ENCODE measurements at places on chromosomes 12 and 14. TPM values are rescaled to one million over a fixed set of nuclear protein-coding genes. Genes with fewer than 3 reads are reported as not detected.
A peak's percentile ranks its signal among the peaks of the same experiment; 100 is the strongest.

DNA sequence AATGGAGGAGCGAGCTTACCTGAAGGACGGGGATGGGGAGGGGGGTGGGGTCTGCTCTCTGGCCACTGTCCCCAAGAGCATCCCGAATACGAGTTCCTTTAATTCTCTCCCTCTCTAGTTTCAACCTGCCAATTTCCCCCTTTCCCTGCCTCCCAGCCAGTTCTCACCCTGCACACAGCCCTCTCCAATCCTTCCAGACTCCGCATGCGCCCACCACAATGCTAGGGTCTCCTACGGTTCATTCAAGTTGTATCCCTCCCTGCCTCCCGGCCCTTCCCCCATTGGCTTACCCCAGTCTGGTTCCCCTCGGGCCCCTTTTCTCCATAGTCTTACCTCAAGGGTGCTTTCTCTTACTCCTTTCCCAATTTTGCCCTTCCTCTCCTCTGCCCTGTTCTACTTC is 708 bp upstream of the IGFBP6 start:
- H3K27me3 ChIP-seq: no peaks in the 10 kb centered on the region
- no peaks in the 10 kb centered on the region for H3K36me3 ChIP-seq
- peak overlapping the region; percentile 97 for H3K27ac ChIP-seq
- no peak for DNase-seq
- peaks cover 22% of the 10 kb centered on the region for H3K4me1 ChIP-seq

- no peaks in the 10 kb centered on the region for H3K27me3 ChIP-seq
- peak; percentile 13 for DNase-seq
- H3K36me3 ChIP-seq: no peaks in the 10 kb centered on the region
Measured at GRCh38 chr12:20213723-20214625, 154.4 kb upstream of the PDE3A start.

DNA sequence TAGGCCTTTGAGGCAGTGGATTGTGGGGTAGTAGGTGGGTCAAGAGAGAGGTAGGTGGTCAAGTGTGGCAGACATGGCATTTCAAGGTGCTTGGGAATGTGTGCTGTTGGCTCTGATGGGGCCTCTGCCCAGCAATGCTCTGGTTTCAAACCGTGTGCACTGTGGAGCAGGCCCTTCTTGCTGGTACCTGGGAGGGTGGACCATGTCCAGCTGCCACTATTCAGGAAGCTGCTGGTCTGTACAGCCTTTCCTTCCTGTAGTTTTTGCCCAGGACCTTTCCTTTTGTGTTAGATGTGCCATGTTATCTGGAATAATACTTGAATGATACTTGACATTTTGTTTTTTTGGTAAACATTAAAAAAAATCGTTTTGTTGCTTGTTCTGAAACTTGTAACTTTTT is 14.8 kb downstream of the RIMKLB start:
- DNase-seq: no peak
- no peaks in the 10 kb centered on the region for H3K4me1 ChIP-seq
- H3K36me3 ChIP-seq: peaks cover 10% of the 10 kb centered on the region
- no peak overlapping the region for H3K4me3 ChIP-seq
- H3K27me3 ChIP-seq: no peaks in the 10 kb centered on the region
- H3K27ac ChIP-seq: no peak overlapping the region

GRCh38 chr14:25150934-25151790 is 101.2 kb upstream of the STXBP6 start:
- no peak overlapping the region for H3K4me3 ChIP-seq
- DNase-seq: peak; percentile 84
- no peaks in the 10 kb centered on the region for H3K36me3 ChIP-seq
- H3K27me3 ChIP-seq: peaks cover 18% of the 10 kb centered on the region
- H3K27ac ChIP-seq: no peak overlapping the region
- H3K4me1 ChIP-seq: 0 out of 2 replicates have a peak, but pooled peaks cover 5% of the 10 kb centered on the region

GRCh38 chr14:89621009-89621421 is 204.0 kb upstream of the FOXN3 start:
- no peak for DNase-seq
- peaks cover 13% of the 10 kb centered on the region for H3K4me1 ChIP-seq
- H3K27me3 ChIP-seq: no peaks in the 10 kb centered on the region
- no peak overlapping the region for H3K4me3 ChIP-seq

- peaks cover 27% of the 10 kb centered on the region for H3K36me3 ChIP-seq
- DNase-seq: peak; percentile 76
- H3K27me3 ChIP-seq: no peaks in the 10 kb centered on the region
- no peak overlapping the region for H3K4me3 ChIP-seq
Measured at GRCh38 chr12:24822121-24822899, 126.6 kb downstream of the BCAT1 start.

DNA sequence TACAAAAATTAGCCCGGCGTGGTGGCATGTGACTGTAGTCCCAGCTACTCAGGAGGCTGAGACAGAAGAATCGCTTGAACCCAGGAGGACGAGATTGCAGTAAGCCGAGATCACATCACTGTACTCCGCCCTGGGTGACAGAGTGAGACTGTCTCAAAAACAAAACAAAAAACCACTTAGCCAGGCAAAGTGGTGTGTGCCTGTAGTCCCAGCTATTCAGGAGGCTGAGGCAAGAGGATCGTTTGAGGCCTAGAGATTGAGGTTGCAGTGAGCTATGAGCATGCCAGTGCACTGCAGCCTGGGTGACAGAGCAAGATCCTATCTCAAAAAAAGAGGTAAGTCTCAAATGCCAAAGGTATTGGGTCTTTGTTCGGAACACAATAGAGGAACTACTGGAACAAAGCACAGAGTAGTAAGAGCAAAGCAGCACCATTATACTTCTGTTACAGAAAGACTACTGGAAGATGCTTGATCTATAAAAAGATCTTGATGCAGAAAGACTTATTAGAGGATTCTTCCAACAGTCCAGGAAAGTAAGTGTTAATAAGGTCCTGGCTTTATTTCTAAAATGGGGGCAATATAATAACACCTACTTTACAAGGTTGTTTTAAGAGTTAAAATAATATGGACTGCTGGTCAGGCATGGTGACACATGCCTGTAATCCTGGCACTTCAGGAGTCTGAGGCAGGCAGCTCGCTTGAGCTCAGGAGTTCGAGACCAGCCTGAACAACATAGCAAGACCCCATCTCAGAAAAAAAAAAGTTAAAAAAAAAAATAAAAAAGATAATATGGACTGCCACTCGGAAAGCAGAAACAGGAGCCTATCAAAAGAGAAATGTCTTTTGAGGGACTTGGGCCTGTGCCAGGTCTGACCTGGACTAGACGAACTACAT is 29.9 kb downstream of the BTBD7 start:
- no peak overlapping the region for H3K27ac ChIP-seq
- DNase-seq: no peak
- no peaks in the 10 kb centered on the region for H3K36me3 ChIP-seq
- H3K4me1 ChIP-seq: peaks cover 21% of the 10 kb centered on the region

DNA sequence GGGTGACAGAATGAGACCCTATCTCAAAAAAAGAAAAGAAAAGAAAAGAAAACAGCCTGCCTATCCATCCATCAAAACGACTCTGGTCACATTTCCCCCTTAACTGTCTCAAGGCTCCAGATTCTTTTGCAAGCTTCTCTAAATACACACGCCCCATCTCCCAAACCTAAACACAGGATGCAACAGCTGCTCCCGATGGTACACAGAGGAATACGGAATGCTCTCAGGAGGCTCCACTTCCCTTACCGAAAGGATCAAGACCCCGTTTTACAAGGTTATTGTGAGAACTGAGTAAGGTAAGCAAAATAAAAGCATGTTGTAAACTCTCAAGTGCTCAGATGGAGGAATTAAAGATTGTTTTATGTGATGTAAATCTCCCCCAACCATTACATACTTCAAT is 62.3 kb downstream of the NT5DC3 start:
- H3K4me1 ChIP-seq: no peaks in the 10 kb centered on the region
- no peak overlapping the region for H3K4me3 ChIP-seq
- no peaks in the 10 kb centered on the region for H3K36me3 ChIP-seq
- H3K27me3 ChIP-seq: no peaks in the 10 kb centered on the region

DNA sequence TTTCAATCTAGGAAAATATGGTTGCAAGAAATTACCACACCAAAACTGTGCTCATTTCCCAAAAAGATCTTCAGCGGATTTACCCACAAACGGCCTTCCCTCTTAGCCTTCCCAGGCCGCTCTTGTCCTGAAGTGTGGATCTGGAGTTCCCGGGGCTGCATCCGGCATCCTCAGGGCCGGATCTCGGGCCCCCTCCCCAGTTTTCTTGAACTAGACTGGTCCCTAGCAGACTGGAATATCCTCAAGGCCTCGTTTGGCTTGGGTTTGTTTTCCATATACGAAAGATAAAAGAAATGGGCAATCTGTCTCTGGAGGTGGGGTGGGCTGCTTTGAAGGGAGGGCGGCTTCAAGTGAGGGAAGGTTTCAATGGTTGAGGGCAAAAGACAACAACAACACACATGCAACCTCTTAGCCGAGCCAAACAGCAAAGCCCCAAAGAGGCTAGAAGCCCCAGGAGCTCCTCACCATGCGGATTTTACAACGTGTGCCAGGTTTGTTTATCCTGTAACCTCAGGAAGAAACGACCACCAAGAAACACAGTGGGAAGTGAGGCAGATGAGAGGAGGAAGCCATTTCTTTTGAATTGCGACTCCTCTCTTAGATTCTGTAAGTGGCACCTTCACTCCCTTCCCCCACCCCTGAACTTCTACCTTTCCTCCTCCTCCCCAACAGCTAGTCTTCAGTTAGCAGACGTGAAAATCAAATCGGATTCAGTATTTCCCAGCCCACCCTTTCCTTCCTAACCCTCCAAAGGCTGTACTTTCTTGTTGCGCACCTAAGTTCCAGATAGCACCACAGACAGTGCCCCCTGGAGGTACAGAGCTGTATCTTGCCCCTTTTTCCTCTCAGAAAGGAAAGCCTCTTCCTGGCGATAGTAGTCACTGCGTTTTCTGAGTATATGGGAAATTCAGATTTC is 2.6 kb downstream of the MYF6 start:
- no peaks in the 10 kb centered on the region for H3K4me1 ChIP-seq
- H3K36me3 ChIP-seq: no peaks in the 10 kb centered on the region
- no peaks in the 10 kb centered on the region for H3K27me3 ChIP-seq
- DNase-seq: no peak

DNA sequence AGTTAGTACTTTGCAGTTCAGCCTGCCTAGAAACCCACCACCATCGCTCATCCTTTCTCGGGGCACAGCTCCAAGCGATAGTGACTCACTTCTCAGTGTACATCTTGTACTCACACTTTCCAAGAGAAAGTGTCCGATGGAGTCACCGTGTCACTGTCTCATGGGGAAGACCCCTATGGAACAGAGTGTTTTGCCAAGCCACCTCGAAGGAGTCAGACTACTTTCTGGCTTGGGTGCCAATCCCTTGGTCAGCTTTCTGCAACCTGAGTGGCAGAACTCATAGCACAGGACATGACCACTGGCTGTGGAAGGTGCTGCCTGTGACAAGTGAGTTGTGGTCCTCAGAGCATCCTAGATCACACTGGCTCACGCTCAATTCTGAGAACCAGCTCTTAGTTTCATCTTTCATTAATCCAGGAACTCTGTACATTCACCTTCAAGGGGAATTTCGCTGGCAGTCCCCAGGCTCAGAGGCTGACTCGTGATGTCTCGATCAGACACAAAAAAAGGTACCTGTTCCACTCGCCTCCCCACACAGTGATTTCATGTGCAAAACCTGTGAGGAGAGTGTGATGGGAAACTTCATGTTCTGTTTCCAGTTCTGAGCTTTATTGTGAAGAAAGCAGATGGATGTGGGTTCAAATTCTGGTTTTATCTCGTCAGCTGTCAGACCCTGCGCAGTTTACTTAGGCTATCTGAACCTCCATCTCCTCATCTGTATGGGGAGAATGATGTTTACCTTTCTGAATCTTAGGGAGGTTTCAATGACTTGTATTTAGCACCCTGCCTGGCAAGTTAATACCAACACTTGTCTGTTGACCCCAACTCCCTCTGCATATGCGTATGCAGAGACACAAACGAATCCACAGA is 127.3 kb upstream of the CCND2 start:
- no peak for DNase-seq
- H3K36me3 ChIP-seq: no peaks in the 10 kb centered on the region
- no peak overlapping the region for H3K4me3 ChIP-seq
- H3K27me3 ChIP-seq: no peaks in the 10 kb centered on the region
- no peak overlapping the region for H3K27ac ChIP-seq

DNA sequence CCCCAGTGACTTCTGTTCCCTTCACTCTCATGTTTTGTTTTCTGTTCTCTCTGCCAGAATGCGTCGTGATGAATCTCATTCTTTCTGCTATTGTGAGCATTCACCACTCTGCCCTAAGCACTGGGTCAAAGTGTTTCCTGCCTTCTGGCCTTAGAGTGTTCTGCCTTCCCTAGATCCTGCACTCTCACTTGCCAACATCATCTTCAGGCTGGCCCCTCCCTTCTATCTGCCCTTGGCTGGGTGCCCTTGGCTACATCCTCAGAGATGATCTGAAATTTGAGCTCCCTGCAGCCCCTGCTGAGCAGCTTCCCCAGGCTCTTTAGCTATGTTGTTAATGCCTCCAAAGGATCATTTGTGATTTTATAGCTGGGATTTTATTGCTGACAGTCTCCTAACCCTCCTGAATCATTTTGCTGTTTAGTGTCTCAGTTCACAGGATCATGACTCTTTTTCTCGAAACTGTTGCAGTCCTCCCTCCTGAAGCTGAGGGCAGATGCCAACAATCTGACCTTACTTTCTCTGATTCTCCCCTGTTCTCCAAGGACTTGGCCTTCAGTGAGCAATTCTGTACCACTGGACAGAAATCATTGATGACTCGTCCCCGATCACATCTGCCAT is 4.5 kb downstream of the DHRS2 start:
- H3K27ac ChIP-seq: no peak overlapping the region
- no peaks in the 10 kb centered on the region for H3K36me3 ChIP-seq
- no peaks in the 10 kb centered on the region for H3K27me3 ChIP-seq
- no peaks in the 10 kb centered on the region for H3K4me1 ChIP-seq

DNA sequence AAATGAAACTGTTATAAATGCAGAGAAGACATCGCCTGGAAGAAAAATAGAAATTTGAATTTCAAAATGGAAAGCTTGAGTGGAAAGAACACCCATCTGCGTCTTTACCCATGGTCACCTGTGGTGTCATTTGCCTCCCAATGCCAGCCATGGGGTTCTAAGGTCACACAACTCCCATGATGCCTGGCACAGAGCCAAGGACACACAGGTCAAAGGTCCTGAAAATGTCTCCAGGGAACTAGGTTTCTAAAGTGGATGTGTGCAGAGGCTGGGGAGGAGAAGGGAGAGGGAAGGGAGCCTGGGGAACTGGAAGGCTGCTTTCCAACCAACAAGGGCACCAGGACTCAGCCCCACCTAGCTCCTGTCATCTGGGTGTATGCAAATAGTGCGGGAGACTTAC is 724.0 kb upstream of the TMEM132C start:
- H3K27me3 ChIP-seq: no peaks in the 10 kb centered on the region
- H3K4me1 ChIP-seq: peaks cover 6% of the 10 kb centered on the region
- DNase-seq: no peak
- H3K27ac ChIP-seq: no peak overlapping the region
- no peak overlapping the region for H3K4me3 ChIP-seq

Gene SLC16A7
- polyA plus RNA-seq: 14.0 TPM

Gene FERMT2
- polyA plus RNA-seq: 126 TPM
